EH (cell line): ENCODE measurements at places on chromosomes 12 and 14.

- no peak for DNase-seq
Measured at GRCh38 chr12:70059373-70059772, 183.9 kb upstream of the CNOT2 start.

DNA sequence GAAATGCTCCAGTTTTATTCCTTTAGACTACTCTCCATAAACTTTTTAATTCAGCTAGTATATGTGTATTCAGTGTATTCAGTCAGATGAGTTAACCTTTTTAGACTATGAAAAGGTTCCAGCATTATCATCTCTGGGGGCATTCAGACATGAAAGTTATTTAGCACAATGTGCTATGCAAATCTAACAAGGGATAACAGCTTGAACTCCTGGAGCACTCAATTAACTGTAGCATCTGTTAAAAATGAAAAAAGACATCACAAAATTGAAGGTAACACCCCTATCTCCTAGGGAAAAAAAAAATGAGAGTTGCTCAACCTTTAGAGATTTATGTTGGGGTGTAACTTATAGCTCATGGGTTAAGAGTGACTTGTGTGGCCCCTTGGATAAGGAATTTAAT is 211.5 kb downstream of the PHLDA1 start:
- no peak for DNase-seq

DNA sequence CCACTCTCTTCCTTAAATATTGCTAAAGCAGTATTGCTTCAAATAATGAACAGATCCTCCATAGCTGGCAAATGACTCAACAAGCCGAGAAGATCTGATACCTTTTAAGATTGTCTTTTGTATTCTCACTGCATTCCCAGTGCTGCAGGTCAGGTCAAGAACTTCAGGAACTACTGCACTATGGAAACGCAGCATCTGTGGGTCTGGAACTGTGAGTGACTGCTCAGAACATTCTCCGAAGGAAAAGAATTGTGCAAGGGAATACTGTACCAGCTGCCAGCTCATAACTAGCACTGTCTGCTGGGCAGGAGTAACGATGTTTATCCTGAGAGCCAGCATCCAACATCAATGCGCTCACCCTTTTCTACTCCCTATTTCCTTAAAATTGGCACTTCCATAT is 348.0 kb upstream of the SOX5 start:
- DNase-seq = no peak

- no peak for DNase-seq
Measured at GRCh38 chr12:32062881-32063280, 43.8 kb upstream of the BICD1 start.
